Aorta (tissue), 5 donors: ENCODE measurements at places on chromosomes 5 and 9. TPM values are rescaled to one million over a fixed set of nuclear protein-coding genes. Genes with fewer than 3 reads are reported as not detected.

GRCh38 chr9:89471390-89471789 lies 26.5 kb downstream of the SEMA4D start:
- H3K4me3 ChIP-seq, result no peak overlapping the region
- no peak for DNase-seq
- H3K27me3 ChIP-seq, result no peaks in the 10 kb centered on the region

Gene OMD
- total RNA-seq, result 43.3 TPM

Gene AFAP1L1
- 27.9 TPM for total RNA-seq

DNA sequence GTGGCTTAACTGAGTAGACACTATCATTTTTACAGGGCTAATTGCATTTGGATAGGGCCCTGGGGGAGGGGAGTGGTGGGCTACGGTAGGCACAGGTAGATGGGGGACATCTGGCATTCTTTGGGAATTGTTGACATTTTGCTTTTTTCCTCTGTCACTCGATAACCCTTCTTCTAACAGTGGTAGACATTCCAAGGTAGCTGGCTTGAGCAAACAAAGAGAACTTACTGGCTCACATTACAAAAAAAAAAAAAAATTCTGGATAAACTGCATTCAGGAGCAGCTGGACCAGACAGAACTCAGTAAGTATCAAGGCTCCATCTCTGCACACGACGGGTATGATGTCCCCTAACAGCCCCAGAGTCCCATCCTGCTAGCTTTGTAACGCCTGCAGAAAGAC lies 585.2 kb downstream of the ZNF608 start:
- DNase-seq, result no peak
- H3K36me3 ChIP-seq, result no peaks in the 10 kb centered on the region
- H3K27me3 ChIP-seq, result peaks cover 1% of the 10 kb centered on the region
- H3K4me1 ChIP-seq, result no peaks in the 10 kb centered on the region
- no peak overlapping the region for H3K4me3 ChIP-seq

GRCh38 chr5:4005335-4005734 lies 409.7 kb downstream of the IRX1 start:
- DNase-seq, result no peak
- no peak overlapping the region for H3K4me3 ChIP-seq
- no peaks in the 10 kb centered on the region for H3K36me3 ChIP-seq
- H3K27ac ChIP-seq, result no peak overlapping the region
- H3K27me3 ChIP-seq, result no peaks in the 10 kb centered on the region

GRCh38 chr5:77957931-77958521 lies 181.9 kb upstream of the TBCA start:
- H3K4me1 ChIP-seq, result no peaks in the 10 kb centered on the region
- no peak for DNase-seq
- no peak overlapping the region for H3K27ac ChIP-seq
- H3K4me3 ChIP-seq, result no peak overlapping the region

DNA sequence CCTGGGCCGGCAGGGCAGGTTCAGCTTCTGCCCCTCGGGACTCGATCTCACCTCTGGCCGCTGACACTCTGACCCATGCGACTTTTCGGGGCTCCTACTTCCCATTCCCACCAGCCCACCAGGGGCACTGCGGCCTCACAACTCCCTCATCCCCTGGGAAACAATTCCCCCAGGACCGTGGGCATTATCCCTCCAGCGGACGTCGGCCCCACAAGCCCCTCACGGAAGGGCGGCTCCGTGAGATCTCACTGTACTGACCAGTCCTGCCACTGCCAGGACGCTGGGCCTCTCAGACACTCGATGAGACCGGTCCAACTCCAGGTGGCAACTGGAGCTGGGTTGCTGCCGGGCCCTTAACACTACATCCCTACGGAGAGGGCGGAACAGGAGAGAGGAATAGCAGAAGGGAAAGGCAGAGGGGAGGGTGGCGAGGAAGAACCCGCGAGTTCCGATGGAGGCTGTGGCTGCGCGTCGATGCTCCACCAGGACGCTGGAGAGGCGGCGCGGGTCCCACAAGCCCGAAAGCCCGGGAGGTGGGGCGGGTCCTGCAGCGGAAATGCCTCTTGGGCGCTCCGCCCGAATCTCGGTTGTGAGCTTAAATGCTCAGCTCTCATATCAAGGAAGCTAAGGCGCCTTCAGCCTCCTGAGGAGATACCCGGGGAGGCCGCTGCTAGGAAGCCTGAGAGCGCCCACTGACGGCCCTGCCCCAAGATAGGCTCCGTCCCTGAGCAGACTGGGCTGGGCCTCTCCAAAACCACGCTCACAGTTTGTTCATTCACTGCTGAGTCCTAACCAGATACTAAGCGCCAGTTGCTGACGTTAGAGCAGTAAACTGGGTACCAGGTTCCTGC lies 36.3 kb downstream of the VCP start:
- no peaks in the 10 kb centered on the region for H3K4me1 ChIP-seq
- no peaks in the 10 kb centered on the region for H3K27me3 ChIP-seq
- no peaks in the 10 kb centered on the region for H3K36me3 ChIP-seq
- no peak overlapping the region for H3K4me3 ChIP-seq
- H3K27ac ChIP-seq, result no peak overlapping the region

DNA sequence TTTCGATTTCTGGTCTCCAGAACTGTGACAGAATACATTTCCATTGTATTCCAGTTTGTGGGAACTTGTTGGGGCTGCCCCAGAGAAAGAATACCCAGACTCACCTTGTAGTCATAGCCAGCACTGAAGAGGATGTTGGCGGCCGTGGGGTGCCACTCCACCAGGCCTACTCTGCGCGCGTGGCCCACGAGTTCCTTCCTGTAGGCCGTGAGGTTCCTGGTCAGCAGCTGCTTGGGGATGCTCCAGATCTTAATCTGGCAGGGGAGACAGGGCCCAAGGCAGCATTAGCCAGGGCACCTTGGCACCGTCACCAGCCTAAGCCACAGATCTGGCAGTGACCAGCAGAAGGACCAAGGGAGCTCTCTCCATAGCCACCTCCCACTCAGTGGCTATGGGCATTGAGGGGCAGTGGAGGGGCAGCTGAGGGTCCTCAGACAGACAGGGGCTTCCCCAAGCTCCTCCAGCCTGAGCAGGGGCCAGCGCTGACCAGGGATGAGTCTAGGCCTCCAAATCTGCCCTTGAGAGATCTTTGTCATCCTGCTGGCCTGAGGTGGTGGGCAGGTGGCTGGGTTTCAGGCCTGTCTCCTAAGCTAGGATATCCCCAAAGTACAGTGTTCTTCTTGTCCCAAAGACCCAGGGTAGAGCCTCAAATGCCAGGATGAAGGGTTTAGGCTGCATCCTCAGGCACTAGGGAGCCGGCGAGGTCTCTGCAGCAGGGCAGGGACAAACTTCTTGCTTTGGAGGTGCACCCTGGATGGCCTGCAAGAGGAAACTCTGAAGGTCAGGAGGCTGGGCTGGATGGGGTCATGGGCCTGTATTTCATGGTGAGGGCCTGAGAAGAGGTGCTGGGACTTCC lies 15.9 kb upstream of the TRIM14 start:
- H3K36me3 ChIP-seq, result no peaks in the 10 kb centered on the region
- no peaks in the 10 kb centered on the region for H3K27me3 ChIP-seq
- no peak overlapping the region for H3K27ac ChIP-seq
- H3K4me3 ChIP-seq, result no peak overlapping the region

DNA sequence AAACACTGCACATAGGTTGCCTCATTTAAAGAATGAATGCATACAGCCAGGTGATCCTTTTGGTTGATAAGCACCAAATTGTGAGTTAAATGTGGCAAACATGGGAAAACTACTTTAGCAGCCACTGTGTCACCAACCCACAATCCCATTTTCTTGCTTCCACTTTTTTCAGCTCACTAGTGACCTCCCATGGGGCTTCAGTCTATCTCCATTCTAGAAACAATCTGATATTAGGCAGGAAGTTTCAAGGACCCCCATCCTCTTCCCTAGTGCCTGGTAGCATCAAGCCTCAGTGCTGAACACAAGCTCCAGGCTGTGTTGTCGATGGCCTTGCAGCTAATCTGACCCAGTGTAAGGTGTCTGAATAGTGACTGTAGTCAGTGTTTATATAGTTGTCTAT lies 66.2 kb downstream of the PLPPR1 start:
- DNase-seq, result no peak
- no peak overlapping the region for H3K4me3 ChIP-seq
- H3K27me3 ChIP-seq, result no peaks in the 10 kb centered on the region

Gene LRRC19
- not detected for total RNA-seq

DNA sequence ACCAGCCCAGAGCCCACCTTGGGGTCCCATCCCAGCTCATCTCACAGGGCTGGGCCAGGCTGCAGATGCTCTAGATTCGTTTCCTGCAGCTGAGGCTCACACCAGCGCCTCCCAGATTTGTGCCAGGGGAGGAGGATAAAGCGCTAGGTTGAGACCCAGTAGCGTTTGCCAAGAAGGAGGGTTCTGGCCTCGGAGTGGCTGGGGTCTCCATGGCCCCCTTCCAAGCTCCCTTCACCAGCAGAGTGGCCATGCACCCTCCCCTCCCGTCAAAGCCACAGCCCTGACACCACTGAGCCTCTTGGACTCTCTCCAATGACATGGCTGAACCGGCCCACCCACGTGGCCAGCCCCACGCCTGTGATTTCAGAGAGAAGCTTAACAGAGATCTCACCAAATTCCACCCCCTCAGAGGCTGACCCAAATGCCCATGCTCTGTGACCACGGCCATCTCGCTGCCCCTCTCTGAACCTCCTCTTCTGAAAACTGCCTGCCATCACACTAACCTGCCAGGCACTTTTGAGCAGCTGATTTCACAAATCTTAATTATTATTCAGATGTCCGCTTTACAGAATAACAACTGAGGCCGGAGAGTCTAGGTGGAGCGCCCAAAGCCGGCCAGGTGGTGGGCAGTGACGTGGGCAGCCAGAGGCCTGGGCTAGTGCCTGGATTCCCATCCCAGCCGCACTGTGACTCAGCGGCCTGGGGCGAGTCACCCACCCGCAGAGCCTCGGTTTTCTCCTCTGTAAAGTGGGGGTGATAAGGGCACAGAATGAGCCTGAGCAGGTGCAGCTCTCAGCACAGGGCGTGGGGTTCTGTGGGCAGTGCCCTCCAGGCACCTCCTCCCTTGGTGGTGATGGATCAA lies 155.7 kb downstream of the C9orf50 start:
- H3K27me3 ChIP-seq, result no peaks in the 10 kb centered on the region
- H3K4me1 ChIP-seq, result no peaks in the 10 kb centered on the region
- H3K27ac ChIP-seq, result no peak overlapping the region
- no peaks in the 10 kb centered on the region for H3K36me3 ChIP-seq
- DNase-seq, result no peak

- H3K4me1 ChIP-seq, result no peaks in the 10 kb centered on the region
- DNase-seq, result no peak
- no peaks in the 10 kb centered on the region for H3K36me3 ChIP-seq
- no peaks in the 10 kb centered on the region for H3K27me3 ChIP-seq
Measured at GRCh38 chr9:25350011-25350410, 328.2 kb downstream of the TUSC1 start.

Gene PCSK5
- 47.5 TPM for total RNA-seq

- H3K27ac ChIP-seq, result no peak overlapping the region
- no peaks in the 10 kb centered on the region for H3K27me3 ChIP-seq
- DNase-seq, result no peak
- no peaks in the 10 kb centered on the region for H3K36me3 ChIP-seq
Measured at GRCh38 chr9:2465921-2466460, 155.6 kb upstream of the VLDLR start.

GRCh38 chr5:32503261-32503660 lies 58.7 kb upstream of the ZFR start:
- no peaks in the 10 kb centered on the region for H3K4me1 ChIP-seq
- no peak for DNase-seq
- H3K27ac ChIP-seq, result no peak overlapping the region

DNA sequence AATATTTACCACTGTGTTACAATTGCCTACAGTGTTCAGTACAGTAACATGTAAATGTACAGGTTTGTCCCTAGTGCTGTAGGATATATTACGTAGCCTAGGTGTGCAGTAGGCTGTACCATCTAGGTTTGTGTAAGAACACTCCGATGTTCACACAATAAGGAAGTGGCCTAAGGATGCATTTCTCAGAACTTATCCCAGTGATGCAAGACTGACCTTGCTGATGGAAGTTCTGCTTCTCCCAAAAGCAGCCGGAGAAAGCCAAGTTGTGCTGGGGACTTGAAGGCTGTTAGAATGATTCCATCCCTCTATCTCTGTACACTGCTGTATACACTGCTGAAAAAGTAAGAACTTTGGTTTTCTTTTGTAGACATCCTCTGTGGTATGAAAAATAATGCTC lies 21.6 kb downstream of the NEUROG1 start:
- no peak overlapping the region for H3K27ac ChIP-seq
- no peaks in the 10 kb centered on the region for H3K4me1 ChIP-seq
- DNase-seq, result no peak
- no peaks in the 10 kb centered on the region for H3K27me3 ChIP-seq

DNA sequence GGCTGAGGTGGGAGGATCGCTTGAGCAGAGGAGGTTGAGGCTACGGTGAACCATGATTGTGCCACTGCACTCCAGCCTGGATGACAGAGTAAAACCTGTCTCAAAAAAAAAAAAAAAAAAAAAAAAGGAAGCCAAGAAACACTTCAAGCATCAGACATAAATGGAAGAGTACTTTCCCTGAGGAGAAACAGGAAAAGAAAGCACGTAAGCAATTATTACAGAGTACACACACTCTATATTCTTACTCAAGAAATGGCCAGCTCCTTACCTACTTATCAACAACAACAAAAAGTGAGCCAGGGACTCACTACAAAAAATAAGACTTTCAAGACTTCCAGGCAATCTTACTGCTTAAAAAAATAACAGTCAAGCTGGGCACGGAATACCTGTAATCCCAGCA lies 21.8 kb downstream of the ZFR start:
- H3K4me3 ChIP-seq, result no peak overlapping the region
- H3K36me3 ChIP-seq, result peaks cover 4% of the 10 kb centered on the region
- peaks cover 5% of the 10 kb centered on the region for H3K4me1 ChIP-seq
- H3K27ac ChIP-seq, result peak overlapping the region; percentile 3

GRCh38 chr5:81856948-81857928 lies 106.3 kb upstream of the SSBP2 start:
- no peaks in the 10 kb centered on the region for H3K36me3 ChIP-seq
- DNase-seq, result peak; percentile 77
- H3K27ac ChIP-seq, result peak overlapping the region; percentile 98
- H3K4me1 ChIP-seq, result no peaks in the 10 kb centered on the region
- H3K27me3 ChIP-seq, result no peaks in the 10 kb centered on the region

- H3K4me1 ChIP-seq, result no peaks in the 10 kb centered on the region
- H3K4me3 ChIP-seq, result peak overlapping the region; percentile 81
- no peaks in the 10 kb centered on the region for H3K27me3 ChIP-seq
- H3K36me3 ChIP-seq, result no peaks in the 10 kb centered on the region
- H3K27ac ChIP-seq, result peak overlapping the region; percentile 91
- no peak for DNase-seq
Measured at GRCh38 chr5:80254767-80255430, 949 bp downstream of the SERINC5 start.

- H3K36me3 ChIP-seq, result no peaks in the 10 kb centered on the region
- H3K27me3 ChIP-seq, result no peaks in the 10 kb centered on the region
- peaks cover 3% of the 10 kb centered on the region for H3K4me1 ChIP-seq
- no peak for DNase-seq
Measured at GRCh38 chr9:112615584-112616266, 102.2 kb downstream of the INIP start.

DNA sequence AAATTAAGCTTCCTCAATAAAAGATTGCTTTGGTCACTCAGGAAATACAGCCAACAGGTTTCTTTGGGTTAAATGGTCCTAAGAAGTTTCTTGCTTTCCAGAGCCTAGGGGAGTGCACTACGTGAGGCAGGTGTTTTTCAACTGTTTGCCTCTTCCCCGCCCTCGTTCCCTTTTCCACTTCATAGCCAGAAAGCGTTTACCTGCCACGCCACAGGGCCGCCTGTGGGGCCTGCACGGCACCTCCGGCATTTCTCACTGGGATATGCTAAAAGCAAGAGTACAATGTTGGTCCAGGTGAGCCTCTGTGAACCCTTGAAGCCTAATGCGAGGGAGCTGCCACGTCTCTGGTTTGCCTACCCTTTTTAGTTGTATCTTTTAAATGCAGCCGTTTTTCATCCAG lies 167.6 kb upstream of the OTULINL start:
- no peak for DNase-seq
- no peaks in the 10 kb centered on the region for H3K4me1 ChIP-seq
- no peak overlapping the region for H3K27ac ChIP-seq
- no peaks in the 10 kb centered on the region for H3K27me3 ChIP-seq
